ENCODE measurements at places on chromosomes 3 and 15.

DNA sequence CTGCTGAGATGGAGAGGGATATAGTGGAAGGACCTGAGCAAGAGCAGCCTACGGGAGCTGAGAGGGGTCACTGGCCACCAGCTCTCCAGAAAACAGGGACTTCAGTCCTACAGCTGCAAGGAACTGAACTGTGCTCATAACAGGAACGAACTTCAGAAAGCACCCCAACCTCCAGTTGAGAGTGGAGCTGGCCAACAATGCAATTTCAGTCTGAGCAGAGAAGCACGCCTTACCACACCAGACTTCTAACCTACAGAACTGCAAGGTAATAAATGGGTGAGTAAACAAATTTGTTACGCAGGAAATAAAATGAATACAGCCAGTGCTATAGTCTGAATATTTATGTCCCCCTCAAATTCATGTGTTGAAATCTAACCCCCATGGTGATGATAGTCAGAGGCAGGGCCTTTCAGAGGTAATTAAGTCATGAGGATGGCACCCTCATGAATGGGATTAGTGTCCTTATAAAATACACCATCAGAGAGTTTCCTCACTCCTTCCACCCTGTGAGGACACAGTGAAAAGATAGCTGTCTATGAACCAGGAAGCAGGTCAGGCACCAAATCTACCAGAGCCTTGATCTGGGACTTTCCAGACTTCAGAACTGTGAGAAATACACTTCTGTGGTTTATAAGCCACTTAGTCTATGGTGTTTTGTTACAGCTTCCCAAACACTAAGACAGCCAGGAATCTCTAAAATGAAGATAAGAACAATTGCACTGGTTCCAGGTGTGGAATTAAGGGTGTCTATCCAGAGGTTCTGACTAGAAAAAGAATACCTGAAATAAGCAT is 58.6 kb downstream of the SYNM start:
- DNase-seq = no peak

GRCh38 chr3:190229632-190230424 is 92.4 kb downstream of the CLDN1 start:
- DNase-seq = peak; percentile 17

DNA sequence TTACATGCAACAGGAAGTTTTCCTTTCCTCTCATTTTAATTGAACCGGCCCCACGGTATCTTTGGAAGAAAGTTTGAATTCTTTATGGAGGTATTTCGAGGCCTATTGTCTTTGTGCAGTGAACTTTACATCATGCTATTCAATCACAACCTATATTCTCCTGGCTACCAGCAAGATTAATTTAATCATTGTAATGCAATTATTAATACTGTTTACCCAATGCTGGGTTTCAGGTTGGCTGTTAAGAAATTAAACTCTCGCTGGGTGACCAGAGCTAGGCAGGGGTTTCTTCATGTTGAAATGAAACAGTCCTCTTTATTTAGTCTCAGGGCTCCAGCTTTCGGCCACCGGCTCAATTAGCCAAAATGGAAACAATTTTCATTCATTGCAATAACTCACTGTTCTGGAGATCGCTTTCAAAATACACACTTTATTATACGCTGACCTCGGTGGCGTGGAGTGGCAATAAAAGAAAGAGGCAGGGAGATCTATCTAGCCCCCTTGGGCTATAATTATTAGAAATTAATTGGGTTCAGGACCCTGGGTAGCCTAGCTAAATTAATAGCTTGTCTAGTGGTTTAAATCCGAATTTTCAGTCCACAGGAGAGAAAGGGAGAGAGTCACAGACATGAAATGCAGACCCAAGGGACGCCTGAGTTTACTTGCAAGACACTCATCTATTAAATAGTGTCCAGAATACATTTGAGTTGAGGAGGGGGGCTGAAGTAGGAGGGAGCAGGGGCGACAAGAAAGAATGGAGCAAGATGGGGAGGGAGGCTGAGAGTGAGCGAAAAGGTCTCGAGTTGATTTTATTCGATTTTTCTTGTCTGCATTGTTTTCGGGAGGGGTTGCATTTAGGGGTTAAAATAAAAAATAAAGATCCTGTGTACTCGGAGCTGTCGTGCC is 3.9 kb upstream of the MECOM start:
- DNase-seq = no peak

DNA sequence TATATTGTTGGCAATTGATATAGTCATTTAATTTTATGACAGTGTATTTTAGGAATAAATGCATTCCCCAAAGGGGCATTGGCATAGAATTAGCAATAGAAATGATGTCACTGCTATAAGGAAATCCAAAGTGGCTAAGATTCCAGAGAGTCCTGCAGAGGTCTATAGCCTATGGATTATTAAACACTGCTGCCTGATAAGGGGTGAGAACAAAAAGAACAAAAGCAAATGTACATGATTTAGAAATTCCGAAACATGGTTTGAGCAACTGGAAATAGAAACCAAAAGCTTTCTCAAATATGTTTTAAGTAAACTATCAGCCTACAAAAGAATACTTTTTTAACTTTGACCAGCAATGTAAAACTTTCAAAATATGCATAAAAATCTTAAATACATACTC is 280.1 kb upstream of the RASGRP1 start:
- DNase-seq = no peak

DNA sequence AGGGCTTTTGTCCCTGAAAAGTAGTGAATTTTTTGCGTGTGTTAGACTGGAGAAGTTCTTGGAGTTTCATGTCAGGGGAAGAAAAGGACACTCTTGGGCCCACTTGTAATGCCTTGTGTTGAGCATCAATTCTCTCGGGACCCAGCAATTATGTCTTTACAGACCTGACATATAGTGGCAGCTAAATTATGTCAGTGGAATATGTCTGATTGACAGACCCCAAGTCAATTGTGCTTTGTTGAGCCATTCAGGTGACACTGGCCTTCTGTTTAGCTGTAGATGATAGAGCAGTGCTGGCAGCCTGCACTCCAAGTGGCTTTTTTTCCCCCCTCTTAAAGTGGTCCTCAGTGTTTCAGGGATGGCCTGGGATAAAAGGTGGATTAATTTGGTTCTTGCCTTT is 112.1 kb upstream of the AGBL1 start:
- DNase-seq = no peak

DNA sequence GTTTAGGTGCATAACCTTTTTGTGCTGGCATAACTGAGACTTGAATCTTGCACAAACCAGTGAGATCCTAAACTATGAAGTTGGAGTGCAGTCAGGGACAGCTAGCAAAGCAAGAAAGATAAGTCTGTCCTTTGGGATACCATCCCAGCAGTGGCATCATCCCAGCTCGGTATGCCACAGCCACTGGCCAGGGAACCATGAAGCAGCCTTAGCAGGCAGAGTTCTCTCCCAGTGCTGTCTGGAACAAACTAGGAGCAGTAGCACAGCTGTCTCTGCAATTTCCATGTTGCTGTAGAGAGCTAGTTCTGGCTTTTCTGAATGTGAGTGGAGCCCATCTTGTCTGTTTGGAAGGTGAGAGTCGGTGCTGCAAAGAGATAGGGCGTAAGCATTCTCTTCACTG is 130.3 kb downstream of the DTWD1 start:
- DNase-seq = no peak

GRCh38 chr15:51622604-51623370 is at the start of gene DMXL2:
Gene DMXL2, minus strand, starts transcription at chr15:51622771. Its CDS starts 226 bp downstream, at chr15:51622545.
- peak; percentile 77 for DNase-seq
